ENCODE measurements at places on chromosomes 6 and 20. TPM values are rescaled to one million over a fixed set of nuclear protein-coding genes. Genes with fewer than 3 reads are reported as not detected.

- no peak for DNase-seq
Observed at GRCh38 chr6:89678531-89678930, 40.0 kb upstream of the LYRM2 start.

DNA sequence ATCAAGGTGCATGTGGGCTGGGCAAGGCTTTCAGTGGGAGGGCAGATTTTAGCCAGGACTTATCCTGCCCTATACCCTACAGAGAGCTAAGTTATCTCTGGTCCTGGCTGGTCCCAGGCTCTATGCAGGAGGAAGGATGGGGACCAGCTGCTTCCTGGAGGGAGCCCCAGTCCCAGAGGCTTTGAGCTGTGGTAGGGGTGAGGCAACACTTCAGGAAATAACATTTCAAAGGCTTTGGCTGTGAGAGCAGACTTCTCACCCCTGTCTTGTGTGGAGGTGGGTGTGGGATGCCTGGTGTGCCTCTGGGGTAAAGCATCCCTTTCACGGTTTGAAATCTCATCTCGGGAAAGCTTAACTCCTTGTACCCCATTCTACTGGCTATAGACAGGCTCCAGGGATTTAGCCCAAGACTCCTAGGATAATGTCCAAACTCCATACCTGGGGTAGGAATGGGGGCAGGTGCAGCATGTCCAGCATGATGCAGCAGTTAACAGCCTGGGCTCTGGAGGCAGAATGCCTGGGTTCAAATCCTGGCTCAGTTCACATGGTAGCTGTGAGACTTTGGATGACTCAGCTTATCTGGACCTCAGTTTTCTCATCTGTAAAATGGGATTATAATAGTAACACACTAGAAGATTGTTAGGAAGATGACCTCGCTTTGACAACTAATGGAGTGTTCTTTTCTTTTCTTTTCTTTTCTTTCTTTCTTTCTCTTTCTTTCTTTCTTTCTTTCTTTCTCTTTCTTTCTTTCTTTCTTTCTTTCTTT, 27.5 kb upstream of the SIRPA start:
- DNase-seq: no peak

- no peak for DNase-seq
Observed at GRCh38 chr6:141199074-141199473, 933.7 kb upstream of the GJE1 start.

The SLCO4A1 gene
- total RNA-seq: 14.7 TPM

DNA sequence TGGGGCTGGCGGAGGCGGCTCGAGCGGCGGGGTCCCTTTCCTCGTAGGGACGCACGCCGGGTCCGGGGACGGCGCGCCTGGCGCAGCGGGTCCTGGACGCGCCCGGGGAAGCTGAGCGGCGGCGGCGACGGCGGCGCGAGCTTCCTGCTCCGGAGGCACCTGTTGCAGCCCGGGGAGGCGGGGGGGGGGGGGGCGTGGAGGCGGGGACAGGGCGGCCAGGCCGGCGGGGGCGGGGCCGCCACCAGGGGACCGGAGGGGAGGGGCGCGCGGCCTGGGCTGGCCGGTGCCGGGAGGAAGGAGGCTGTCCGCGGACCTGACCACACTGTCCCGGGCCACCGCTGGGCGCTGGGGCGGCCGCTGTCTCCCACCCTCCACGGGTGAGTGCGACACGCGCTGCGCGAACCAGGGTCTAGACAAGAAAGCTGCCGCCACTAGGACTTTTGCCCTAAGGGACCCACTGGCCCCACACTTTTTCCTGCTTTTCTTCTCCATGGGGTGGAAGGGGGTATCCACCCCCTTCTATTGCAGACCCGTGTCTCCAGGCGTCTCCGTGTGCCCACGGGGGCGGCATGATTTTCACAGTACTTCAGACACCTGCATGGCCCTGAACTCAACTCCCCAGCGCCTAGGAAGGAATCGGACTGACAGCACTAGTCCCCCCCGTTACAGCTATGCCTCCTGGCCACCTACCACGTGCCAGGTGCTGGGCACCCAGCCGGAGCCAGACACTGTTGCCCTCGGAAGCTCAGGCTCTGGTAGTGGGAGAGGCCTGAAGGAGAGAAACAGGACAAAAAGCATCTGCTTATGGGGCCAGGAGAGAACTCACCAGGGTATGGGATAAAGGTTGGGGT, at the start of gene NFATC2:
Gene NFATC2 (minus strand): TSS at position 149 of the 851 bp plus-strand sequence. CDS start 220 bp downstream, outside the sequence.
- DNase-seq: no peak

DNA sequence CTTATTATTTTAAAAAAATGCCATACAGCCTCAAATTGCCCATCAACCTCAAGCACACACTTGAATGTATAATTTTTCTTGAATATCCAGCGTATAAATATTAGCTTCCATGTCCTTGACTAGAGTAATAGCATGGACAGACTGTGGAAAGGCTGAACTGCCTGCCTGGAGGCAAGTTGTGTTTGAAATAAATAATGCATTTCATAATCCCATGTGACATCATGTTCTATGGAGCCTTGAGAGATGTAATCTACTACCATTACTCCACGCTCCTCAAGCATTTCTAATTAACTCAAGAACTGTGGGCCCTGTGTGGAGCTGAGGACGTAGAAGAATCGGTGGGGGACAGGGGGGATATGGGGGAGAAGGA, 94.2 kb downstream of the CDS2 start:
- DNase-seq: no peak

DNA sequence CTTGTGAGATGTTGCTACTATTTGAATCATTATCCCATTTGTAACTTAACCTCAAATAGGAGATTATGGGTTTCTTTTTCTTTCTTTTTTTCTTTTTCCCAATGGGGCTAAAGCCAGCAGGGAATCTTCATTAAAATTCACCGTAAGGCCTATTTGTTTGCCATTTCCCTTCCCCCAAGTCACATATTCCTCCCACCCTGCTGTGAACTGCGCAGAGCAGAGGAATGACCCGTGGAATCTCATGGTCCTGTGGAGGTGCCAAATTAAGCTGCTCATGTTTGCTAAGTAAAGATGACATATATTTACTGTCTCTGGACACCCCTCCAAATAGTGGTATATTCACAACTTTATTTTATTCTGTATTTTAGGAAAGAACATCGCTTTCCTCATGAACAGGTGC, 699.3 kb downstream of the RNF144B start:
- no peak for DNase-seq

The STX11 gene
- 7.0 TPM for total RNA-seq

The SNX5 gene
- 44.4 TPM for total RNA-seq

DNA sequence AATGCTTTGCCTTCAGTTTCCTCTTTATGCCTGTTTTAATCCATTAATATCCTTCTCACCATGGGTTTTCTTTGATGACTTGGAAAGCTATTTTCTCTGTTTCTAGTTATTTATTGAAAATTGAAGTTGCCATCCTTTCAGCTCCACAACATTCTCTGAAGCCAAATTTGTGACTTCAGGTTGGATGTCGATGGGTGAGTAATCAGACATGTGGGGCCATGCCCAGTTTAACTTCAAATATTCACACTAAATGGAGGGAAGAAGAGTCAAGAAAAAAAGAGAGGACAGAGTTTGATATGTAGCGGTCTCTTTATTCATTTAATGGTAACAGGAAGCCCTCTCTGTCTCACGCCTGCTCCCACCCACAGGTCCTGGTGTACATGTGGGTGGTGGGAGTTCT, 89.1 kb upstream of the RIPOR2 start:
- no peak for DNase-seq

DNA sequence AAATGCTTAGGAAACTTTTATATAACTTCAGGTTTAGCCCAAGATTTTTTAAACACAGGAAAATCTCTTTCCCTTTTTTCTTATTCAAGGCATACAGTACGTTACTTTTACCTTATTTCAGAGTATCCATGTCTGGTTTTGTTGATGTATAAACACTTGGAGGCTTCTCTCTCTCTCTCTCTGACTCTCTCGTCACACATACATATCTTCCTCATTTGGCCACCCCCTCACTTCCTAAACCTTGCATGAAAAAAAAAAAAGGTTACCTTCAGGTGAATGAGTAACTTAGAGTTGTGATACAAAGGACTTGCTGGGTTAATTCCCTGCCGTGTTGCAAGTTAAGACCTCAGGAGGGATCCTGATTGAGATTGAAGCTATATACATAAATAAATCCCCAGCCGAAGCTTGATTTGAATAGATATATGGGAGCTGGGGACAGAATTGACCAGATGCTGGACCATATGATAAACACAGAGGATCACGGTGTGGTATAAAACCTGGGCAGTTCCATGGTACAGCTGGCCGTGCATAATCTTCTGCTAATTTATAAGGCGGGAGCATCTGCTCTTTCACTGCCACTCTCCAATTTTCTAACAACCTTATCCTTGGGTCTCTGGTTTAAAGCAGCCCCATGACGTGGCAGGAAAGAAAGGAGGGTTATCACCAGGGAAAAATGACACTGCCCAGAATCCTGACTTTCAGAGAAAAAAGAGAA, 55.1 kb upstream of the IL20RA start:
- no peak for DNase-seq

The PDCD2 gene
- total RNA-seq: 33.6 TPM

The CDH26 gene
- 0.52 TPM for total RNA-seq

DNA sequence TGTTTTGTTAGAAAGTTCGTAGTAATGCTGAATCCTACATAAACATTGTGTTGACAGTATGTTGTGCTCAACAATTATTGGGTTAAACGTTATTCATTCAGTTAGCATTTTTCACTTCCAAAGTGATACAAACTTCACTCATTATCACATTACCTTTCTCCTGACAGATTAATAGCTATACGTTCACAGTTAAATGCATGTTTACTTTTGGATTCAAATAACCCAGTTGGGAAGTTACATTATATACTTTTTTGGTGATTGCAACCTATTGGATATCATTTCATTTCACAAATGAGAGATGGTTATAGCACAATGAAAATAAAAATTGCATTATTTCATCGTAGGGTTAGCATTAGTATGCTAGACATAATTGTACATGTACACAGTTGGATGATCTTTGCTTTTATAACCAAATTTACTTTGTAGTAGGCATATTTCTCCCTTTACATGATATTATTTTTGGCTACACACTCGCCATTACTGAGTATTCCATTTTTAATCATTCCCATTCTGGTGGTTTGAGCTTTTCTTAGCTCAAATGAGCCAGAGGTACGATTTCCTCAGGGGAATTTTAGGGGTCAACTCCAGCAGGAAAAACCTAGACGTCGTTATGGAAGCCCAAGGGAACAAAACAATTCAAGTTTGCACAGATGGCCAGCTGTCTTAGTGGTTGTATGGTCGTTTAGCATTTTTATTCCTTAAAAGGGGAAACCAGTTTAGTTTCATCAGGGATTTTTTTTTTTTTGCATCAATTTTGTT, 2.1 kb upstream of the HIVEP1 start:
- DNase-seq: no peak

The CYP21A2 gene
- 2.5 TPM for total RNA-seq

The CST5 gene
- not detected for total RNA-seq

DNA sequence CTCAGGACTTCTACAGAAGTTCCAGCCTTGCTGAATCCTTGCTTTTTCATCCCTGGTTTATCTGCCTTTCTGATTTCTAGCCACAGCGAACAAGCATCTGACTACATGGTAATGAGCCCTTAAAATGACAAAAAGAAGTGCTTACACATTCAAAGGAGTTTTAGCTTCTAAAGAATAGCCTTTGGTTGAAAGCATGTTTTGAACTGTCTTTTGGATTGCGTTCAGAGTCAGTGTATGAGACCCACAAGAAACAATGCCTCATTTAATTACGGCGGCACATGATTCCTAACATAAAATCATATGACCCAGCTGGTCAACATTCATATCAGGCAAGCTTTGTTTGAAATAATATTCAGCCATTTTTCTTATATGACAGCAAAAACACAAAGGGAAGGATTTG, 784.2 kb downstream of the KIF16B start:
- DNase-seq: no peak

- DNase-seq: no peak
Observed at GRCh38 chr6:11552442-11552841, 14.9 kb downstream of the TMEM170B start.

GRCh38 chr6:146878168-146878951, 279.6 kb downstream of the ADGB start:
- DNase-seq: no peak

- DNase-seq: no peak
Observed at GRCh38 chr20:60057123-60057865, 99.1 kb downstream of the CDH26 start.

GRCh38 chr6:156698239-156699016, 78.8 kb upstream of the ARID1B start:
- no peak for DNase-seq

DNA sequence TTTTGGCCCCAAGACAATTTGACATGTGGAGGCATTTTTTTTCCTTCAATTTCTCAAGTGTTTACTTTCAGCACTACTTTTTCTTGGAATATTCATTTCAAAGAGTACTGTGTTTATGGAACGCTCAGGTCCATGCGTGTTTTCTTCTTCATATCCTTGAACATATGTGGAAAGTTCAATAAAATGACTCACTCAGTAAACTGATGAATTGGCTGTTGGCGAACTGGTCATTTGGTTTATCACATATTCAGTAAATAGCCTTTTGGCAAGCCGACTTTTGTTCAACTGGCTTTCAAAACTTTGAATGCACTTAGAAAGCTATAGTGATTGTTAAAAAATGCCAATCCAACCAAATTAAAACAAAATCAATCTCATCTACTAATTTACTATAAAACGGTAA, 964.6 kb upstream of the SLC35B3 start:
- DNase-seq: no peak

Measured in posterior vena cava (tissue), 2 donors.